Stomach (tissue), 19 donors: ENCODE measurements at places on chromosomes 3 and 15. TPM values are rescaled to one million over a fixed set of nuclear protein-coding genes. Genes with fewer than 3 reads are reported as not detected.

Gene TYRO3
- 3.6 TPM for polyA plus RNA-seq

DNA sequence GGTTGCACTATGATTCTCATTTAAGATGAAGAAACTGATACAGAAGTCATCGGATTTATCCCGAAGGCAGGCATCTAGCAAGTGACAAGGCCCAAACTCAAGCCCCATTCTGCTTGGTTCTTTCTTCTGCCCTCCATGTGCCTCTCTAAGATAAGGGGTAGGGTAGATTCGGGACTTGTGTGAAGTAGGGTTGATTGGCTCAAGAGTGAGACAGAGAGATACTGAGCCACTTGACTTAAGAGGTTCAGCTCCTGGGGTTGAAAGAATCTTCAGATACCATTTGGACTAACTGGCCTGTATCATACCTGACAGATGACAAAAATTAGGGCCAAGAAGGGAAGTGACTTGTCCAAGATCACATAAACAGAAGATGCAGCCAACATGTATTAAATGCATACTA is 891 bp downstream of the RFT1 start:
- no peak for DNase-seq

- DNase-seq = no peak
Measured at GRCh38 chr15:101852356-101852755, 40.4 kb downstream of the OR4F15 start.

- no peak for DNase-seq
Measured at GRCh38 chr3:62132027-62132602, 241.2 kb downstream of the FEZF2 start.

- DNase-seq = no peak
Measured at GRCh38 chr3:12472796-12473195, 11.5 kb upstream of the TSEN2 start.

Gene GOLGA8S
- not detected for polyA plus RNA-seq

DNA sequence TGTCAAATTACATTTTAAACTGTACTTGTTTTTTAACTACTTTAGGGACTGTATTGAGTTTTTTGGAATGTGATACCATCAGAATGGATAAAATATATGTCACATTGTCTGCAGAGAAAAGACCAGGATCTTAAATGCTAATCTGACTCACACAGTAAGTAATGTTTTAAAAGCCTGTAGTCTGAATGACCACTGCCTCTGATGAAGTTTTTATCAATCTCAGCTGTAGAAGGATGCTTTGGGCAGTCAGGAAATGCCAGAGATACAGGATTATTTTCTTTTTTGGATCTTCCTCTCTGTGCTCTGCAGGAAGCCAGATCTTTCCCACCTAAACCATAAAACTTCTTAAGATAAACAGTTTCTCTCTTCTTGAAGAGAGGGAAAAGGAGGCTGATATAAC is 73.1 kb upstream of the PRTG start:
- no peak for DNase-seq

Gene GHRL
- 379 TPM for polyA plus RNA-seq

Gene SCN11A
- polyA plus RNA-seq = not detected

Gene NR1D2
- 9.1 TPM for polyA plus RNA-seq

- no peak for DNase-seq
Measured at GRCh38 chr15:51855612-51856011, 26.2 kb downstream of the TMOD3 start.

GRCh38 chr15:80401456-80401855 is 2.7 kb upstream of the ARNT2 start:
- no peak for DNase-seq
